ENCODE measurements at places on chromosomes 2 and 18.

DNA sequence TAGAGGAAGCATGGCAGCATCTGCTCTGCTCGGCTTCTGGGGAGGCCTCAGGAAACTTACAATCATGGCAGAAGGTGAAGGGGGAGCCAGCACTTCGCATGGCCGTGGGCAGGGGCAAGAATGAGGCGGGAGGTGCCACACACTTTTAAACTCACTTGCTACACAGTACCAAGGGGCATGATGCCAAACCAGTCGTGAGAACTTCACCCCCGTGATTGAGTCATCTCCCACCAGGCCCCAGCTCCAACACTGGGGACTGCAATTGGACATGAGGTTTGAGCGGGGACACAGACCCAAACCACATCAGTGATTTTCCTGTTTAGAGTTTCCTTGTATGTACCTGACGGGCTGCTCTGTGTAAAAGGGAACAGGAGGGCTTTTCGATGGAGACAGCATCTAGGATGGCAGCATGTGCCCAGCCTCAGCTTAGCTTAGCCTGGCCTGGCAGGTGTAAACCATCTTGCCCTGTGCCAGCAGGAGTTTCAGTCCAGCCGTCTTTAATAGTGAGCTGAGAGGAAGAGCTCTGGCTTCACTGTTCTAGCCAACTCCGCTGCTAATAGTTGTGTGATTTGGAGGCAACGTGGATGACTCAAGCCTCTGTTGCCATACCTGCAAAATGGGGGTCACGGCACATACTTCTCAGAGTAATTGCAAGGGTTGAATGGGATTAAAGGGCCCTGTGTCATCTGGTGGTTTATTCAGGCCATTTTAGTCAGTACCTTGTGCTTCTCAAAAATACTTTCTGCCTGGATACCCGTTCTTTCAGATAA, 101.8 kb downstream of the ASAP2 start:
- DNase-seq: no peak

DNA sequence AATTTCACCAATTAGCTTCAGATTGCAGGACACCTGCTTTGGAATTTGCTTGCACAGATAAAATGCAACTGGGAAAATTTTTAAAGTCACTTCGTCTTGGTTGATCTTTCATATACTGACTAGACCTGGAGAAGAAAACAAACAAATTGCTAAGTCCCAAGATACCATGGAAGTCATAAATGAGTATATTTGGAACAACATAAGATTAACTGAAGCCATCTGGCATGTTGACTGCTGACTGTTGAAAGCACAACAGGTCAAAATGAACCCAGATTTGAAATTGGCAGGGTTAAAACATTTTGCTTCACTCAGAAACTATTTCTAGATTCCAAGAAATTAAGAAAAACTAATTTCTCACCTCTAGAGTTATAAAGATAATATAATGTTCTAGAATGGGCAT, 470.7 kb downstream of the LPIN1 start:
- no peak for DNase-seq

- DNase-seq: no peak
These were observed 5.6 kb downstream of the IDH1 start for GRCh38 chr2:208249296-208249695.

GRCh38 chr2:144015036-144015435, 504.9 kb downstream of the ZEB2 start:
- no peak for DNase-seq

GRCh38 chr2:201964631-201965206, 68.9 kb upstream of the FZD7 start:
- peak; percentile 83 for DNase-seq

- no peak for DNase-seq
These were observed 58.6 kb upstream of the ZCCHC2 start for GRCh38 chr18:62464266-62464665.

DNA sequence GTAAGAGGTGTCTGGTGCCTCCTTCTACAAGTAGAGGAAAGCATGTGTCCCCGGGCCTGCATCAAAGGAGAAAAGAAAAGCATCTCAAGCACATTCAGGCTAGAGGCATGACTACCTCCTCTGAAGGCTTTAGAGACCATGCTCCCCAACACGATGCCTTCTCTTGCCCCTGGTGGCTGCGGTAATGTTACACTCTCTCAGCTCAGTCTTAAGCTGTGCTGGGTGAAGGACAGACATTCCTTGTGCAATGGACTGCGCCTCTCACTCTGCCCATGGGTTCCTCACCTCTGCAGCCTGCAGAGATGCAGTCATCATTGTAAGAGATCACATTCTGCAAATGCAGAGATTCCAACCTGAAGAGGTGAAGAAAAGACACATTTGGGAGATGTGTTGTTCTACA, 148.2 kb upstream of the HNRNPA3 start:
- DNase-seq: no peak

DNA sequence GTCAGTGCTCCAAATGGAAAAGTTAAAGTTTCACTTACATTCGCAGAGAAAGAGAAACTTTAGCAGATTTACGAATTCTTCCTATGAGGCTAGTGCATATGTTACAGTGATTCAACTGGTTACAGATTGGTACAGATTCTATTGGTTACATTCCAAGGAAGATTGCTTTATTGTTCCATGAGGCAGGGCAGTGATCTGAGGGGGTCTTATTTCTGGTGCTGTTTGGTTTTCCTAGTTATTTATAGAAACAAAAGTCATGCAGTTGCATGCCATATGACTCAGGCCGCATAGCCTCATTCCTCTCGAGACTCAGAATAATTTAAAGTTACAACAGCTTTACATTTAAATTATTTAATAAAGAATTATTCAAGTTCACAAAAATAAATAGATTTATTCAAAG, 385.4 kb upstream of the SYT4 start:
- no peak for DNase-seq

DNA sequence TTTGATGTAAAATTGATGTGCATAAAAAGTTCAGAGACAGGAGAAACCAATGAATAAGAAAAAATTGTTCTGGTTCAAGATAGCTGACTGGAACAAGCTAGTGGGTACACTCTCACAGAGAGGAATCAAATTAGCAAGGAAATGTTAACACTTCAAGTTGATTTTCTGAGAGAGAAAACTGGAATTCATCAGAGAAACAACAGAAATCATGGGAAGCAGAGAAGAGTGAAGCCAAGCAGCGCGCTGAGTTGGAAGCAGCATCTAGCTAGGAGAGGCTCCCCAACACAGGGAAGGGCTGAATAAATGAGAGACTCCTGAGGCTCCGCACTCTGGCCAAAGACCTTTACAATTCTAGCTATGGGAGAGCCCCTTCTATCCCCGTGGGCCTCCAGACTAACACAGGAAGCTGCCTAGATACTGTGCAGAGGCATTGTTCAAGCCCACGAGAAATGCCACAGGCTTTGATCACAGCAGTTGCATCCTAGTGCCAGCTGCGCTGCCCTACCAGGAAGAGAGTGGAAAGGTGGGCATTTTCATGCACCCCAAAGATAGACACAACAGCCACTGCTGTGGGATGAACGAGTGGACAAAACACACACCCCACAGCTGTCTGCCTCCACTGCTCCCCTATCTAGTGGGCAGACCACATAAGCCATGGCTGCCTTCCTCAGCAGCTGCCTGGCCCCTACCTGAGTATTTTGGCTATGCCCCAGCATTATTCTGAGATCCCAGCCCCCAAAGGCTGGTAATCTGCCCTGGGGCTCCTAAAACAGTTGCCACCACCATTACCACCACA, 136.7 kb downstream of the FSIP2 start:
- no peak for DNase-seq

- DNase-seq: peak; percentile 64
These were observed 119.1 kb downstream of the LRATD1 start for GRCh38 chr2:14751581-14751980.

DNA sequence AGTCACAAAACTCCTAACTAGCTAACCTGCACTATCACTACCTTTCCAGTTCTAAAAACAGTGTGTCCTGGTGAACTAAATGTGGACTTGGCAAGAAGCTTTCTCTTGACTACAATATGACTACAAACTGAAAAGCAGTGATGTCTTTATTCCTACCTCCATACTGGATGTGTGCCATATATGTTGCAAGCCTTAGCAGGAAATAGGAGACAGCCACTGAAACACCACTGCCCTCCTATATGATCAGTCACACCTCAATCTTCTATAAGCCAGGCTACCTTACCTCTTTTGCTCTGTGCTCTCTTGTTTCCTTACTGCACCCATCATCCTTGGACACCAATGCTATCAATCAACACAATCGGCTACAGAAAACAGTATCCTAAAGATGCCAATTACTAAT, 34.1 kb downstream of the SS18 start:
- DNase-seq: no peak

DNA sequence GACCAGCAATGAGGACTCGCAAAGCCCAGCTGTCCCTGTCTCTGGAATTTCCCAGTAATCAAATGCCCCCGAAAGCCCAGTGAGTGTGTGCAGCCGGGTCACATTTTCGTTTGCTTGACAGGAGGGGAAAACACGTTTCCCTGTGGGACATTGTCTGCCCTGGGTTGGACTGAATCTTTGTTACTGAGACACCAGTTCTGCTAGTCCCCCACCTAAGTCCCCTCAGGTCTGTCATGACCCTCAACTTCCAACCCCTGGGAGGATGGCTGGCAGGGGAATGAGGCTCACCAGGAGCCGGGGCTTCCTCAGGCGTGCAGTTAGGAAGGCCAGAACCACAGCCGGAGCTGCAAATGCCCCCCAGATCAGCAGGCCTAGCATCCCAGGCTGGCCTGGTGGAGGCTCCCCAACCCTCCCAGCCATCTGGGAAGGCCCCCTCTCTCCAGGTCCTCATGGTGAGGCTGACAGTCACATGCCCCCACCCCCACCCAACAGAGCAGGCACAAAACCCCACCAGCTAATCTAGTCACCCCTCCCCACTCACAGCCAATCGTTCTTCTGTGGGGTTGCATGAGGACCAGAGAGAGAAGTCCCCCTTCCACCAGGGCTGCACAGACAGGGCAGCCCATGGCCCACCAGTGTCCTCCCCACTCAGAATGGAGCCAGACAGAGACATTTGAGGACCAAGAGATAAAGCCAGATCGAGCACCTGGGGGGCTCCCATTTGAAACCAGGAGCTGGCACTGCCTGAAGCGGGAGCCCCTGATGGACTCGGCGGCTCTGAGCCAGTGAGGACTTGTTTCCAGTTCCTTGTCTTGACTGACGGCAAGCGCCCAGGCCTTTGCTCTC, 33.6 kb downstream of the CYP26B1 start:
- no peak for DNase-seq

DNA sequence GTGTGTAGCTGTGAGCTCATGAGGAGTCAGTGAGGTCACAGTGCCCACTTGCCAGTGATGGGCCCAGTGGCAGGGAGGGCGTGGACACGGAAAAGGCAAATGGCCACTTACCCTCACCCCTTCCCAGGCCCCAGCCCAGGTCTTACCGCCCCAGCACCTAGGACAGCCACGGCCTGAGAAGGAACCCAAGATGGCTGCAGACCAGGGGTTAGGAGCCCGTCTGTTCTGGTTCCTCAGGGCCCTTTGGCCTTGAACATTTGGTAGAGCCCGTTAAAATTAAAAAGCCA, 74.1 kb downstream of the EMX1 start:
- DNase-seq: no peak

GRCh38 chr2:128404709-128405466, 86.2 kb upstream of the HS6ST1 start:
- DNase-seq: no peak

- DNase-seq: no peak
These were observed 69.9 kb upstream of the FAM136A start for GRCh38 chr2:70371753-70372152.

- DNase-seq: no peak
These were observed 602.2 kb downstream of the NYAP2 start for GRCh38 chr2:226001716-226002115.

DNA sequence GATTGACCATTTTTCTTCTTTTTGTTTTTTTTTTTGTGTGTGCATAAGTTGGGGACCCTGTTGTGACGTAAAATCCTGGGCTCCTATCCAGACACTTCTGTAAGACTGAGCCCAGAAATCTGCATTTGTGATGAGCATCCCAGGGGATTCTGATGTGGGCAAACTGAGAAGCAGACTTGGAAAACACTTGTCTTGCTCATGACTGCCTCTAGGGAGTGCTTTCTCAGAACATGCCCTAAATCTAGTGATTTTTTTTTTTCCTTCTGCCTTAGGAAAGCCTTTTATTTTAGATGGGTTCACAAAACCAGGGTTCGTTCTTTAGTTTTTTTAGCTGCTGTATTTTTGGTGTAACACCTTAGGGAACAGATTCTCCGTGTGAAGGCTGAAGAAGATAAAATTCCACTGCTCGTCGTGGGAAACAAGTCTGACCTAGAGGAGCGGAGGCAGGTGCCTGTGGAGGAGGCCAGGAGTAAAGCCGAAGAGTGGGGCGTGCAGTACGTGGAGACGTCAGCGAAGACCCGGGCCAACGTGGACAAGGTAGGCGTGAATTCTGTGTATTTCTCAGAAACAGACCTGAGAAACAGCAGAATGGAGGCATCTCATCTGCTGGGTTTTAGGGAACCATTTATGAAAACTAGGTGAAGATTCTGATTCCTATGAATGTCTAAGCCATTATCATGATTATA, 36.7 kb downstream of the RALB start:
- no peak for DNase-seq

- DNase-seq: no peak
These were observed 161.1 kb downstream of the ARL4C start for GRCh38 chr2:234335661-234336228.

GRCh38 chr2:98881153-98881650, 54.8 kb downstream of the CRACDL start:
- DNase-seq: no peak

DNA sequence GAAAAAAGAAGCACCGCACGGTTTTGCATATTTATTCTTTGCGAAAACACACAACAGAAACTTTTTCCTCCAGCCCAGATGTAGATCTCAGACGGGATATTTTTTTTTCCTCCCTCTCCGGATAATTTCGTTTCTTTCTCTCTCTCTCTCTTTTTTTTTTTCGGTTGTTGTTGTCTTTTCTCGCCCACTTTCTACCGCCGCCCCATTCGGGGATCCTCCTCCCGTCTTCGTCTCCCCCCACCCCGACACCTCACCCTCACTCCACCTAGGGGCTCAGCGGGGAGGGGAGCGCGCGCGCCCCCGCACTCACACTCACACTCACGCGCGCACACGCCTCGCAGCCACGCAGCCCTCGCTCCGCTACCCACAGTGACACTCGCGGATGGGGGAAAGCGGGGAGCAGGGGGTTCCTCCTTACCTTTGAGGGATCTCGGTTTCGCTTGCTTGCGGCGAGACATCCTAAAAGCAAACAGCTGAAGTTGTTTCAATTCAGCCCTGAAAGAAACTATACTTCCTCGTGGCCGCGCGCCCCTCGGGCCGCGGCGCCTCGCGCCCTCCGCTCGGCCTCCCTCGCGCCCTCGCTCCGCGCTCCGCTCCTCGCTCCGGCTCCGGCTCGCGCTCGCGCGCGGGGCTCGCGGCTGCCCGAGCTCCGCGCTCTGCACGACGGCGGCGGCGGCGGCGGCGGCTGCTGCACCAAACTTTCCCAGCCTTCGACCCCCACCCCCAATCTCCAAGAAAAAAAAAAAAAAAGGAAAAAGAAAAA, 1.3 kb downstream of the ZNF521 start:
- DNase-seq: no peak

- DNase-seq: no peak
These were observed 216.8 kb downstream of the CAMKMT start for GRCh38 chr2:44578471-44579093.

DNA sequence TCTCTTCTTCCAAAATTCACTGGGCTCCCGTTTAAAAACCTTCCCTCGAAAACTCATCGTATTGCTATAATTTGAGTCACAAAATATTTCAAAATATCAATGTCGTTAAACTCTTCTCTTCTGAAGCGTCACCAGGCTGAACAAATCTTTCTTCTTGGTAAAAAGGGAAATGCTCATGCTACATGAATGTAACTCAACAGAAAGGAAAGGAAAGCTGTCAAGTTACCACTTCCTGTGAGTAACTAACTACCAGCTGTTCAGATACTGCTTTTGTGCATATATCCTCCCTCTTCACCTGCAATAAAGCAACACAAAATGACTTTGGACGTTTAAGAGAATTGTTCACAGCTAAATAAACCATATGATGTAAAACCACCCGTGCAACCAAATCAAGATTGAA, 95.4 kb downstream of the DOCK10 start:
- no peak for DNase-seq

Measured in COR-L47 (cell line).